ENCODE measurements at places on chromosomes 1 and 21.
A peak's percentile ranks its signal among the peaks of the same experiment; 100 is the strongest.

DNA sequence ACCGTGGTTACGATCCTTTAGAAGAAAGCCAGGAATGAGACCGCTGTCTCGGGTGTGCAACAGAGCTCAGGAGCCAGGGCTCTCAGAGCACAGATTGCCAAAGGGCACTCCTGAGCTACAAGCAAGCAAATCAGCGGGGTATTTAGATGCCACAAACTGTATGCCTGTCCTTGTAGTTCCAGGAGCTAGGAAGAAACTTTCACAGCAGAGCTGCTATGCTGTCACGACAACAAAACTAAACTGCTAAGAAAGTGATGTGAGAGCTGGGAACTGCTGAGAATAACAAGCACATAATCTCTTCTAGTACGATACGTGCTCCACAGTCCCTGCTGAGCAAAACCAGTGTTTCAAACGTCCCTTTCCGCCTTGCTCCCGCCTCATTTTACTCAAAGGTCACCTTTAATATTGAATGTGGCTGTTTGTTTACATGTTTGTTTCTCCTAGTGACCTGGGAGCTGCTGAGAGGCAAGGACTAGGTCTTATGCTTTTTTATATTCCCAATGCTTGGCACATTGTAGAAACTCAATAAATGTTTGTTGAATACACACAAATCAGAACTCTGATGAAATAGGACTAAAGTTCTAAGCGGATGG lies 14.7 kb downstream of the GREM2 start:
- no peak for DNase-seq

GRCh38 chr1:14094611-14095400 lies 394.8 kb downstream of the PRDM2 start:
- no peak for DNase-seq

GRCh38 chr1:246283771-246284410 lies 223.2 kb downstream of the SMYD3 start:
- DNase-seq: no peak

DNA sequence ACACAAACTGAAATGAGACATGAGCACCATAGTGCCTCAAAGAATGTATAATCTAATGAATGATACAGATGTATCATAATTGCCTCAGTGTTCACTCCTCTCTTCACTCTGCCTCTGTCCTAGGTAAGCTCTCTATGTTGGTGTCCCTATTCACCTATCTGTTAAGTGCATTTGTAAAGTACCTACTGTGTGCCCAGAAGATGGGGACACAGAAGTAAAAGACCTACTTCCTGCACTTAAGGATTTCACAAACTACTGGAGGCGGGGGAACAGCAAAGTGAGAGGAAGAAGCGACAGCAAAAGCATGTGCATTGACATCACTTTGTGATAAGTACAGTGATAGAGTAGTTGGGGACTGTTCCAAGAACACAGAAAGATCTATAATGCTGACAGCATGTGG lies 18.1 kb downstream of the RD3 start:
- DNase-seq: no peak

DNA sequence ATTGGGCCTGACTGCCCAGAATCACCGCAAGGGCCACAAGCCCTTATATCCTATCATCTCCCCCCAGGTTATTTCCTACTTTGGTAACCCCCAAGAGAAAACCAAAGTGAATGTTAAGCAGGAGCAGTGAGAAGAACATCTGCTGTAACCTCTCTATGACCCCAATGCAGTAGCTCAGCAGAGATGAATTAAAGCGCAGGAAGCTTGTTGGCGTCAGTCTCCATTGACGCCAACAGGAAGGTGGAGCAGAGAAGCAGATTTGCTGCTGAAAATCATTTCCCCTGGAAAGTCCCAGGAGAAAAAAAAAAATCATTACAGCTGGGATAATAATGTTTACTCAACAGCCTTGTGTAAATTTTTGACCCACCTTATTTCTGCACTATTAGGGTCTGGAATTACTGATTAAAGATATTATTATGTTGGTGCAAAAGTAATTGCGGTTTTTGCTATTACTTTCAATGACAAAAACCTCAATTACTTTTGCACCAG lies 33.2 kb upstream of the FAM163A start:
- DNase-seq: no peak

DNA sequence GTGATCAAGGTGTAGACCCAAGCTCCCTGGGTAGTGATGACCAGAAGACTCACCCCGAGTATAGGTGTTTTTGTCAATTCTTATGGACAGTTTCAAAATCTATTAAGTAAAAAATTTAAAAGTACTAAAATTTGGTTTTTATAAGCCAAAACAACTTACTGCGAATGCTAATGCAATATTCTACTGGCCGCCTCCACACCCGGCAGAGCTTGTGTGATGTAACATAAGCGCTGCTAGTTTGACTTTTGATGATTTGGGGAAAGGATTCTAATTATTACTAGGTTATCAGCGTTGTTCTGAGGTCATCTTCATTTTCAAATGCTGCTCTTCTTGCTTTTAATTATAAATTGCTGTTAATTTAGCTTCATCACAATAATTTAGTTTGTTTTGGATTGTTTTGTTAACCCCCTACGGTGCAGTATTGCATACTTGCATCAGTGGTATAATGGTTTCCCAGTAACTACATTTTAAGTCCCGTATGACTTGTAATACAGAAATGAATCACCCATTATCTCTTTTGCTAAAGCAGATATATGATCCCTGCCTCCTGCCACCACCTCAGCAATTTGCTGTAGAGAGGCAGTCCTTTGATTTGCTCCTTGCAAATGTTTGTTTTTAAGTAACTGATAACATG lies 178.0 kb downstream of the SDCCAG8 start:
- DNase-seq: no peak

GRCh38 chr1:235079443-235080296 lies 49.0 kb downstream of the TOMM20 start:
- DNase-seq: peak; percentile 74

DNA sequence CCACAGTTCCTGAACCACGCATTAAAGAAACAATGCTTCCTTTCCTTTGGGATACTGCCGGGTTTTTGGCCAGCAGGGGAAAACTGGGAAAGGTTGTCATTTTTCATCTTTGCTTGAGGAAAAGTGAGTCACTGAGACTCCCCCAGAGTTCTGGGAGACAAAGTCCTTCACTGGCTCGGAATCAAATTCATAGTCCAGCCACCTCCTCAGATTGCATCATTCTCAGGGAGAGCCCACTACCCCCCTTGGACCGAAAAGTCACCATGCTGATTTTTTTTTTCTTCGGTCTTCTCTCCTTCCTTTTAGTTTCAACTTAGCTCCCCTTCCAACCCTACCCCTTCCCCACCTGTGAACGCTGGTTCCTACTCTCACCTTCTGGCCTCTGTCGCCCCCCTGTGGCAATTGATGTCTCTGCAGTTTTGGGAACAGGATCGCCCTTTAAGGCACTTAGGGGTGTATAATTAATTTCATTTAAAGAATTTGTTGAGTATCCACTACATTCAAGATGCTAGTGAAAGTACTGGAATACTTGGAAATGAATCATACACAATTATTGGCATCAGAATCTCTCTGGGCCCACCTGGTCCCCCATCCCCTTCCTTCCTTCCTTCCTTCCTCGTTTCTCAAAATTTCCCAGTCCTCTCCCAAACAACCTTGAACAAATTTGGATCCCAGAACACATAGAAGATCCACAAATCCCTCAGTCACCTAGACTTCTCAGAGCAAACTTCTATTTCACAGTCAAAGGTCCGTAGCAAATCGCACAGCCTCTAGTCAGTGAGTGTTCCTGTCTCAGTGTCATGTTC lies 6.9 kb downstream of the ACKR1 start:
- peak; percentile 80 for DNase-seq

GRCh38 chr1:215710036-215710898 lies 143.2 kb downstream of the KCTD3 start:
- DNase-seq: no peak

- no peak for DNase-seq
These were observed 31.3 kb downstream of the CNIH3 start for GRCh38 chr1:224647449-224647848.

DNA sequence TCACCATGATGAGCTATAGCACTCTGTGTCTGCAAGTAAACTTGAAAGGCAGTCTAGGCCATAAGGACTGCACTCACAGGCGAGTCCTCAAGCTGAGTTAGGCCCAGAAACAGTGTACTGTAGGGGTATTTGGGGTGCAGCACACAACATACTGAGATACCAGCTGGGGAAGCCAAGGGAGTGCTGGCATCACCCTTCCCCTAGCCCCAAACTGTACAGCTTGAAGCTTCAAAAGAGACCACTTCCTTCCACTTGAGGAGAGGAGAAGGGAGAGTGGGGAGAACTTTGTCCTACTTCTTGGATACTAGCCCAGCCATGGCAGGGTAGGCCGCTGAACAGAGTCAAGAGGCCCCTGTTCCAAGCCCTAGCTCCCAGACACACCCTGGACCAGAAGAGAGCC lies 24.2 kb upstream of the SNX7 start:
- no peak for DNase-seq

GRCh38 chr21:38651570-38651969 lies 153.3 kb upstream of the ERG start:
- DNase-seq: no peak

- DNase-seq: no peak
These were observed 242.6 kb upstream of the CXADR start for GRCh38 chr21:17270229-17270628.
